ENCODE measurements at places on chromosomes 5 and 9.
A peak's percentile ranks its signal among the peaks of the same experiment; 100 is the strongest.

DNA sequence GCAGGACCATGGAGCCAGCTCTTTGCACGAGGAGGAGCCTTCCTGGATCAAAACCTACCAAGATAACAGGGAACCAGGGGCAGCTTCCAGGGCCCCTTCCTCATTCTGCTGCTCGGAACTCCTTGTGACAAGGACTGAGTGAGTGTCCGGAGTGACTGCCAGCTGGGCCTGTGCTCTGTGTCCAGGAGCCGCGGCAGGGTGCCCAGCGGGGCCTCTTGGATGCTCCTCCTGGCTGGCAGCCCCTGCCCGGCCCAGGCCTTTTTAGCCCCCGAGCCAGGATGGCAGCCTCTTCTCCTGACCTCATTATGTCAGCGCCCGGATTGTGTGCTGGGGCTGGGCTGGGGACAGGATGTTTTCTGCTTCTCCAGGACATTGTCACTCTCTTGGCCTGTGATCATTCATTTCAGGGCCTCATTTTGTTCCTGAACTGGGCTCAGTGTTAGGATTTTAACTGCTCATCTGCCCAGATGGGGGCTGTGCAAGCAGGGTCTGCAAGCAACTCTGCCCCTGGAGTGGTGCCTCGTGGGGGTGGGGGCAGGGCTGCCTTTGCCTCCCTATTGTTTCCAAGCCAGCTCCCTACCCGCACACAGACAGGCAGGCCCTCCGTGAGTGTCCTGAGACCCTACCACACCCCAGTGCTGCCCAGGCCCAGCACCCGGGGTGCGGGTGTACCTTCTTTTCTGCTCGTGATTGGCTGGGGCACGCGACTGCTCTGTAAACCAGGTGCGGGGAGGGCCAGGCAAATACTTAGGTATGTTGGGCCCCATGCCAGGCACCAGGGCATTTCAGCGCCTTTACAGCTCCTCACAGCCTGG is 161.6 kb downstream of the COL23A1 start:
- DNase-seq, result no peak

- no peak for DNase-seq
Measured at GRCh38 chr5:61275841-61276240, 56.2 kb upstream of the ZSWIM6 start.

GRCh38 chr9:112049811-112050516 is 125.1 kb downstream of the SUSD1 start:
- DNase-seq, result no peak

GRCh38 chr5:151080613-151081430 is at the start of gene TNIP1:
TNIP1 (minus strand) TSS chr5:151081034; CDS start chr5:151065095, 15,939 bp downstream.
- peak; percentile 91 for DNase-seq

DNA sequence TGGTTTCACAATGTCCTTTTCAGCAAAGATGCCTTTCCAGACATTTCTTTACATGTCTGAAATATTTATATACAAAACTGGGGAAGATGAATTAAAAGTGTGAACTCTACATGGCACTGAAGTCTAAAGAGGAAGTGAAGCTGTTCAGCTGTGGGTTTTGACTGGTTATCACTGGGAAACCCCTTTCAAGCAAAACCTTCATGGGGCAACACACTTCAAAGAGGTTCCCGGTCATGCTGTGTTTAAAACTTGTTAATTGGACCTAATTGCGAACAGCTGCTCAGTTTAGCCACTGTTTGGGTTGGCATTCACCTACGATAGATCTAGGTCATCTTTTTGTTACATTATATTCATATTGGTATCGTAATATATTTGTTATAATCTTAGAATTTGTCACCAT is 20.0 kb upstream of the GDNF start:
- DNase-seq, result no peak

DNA sequence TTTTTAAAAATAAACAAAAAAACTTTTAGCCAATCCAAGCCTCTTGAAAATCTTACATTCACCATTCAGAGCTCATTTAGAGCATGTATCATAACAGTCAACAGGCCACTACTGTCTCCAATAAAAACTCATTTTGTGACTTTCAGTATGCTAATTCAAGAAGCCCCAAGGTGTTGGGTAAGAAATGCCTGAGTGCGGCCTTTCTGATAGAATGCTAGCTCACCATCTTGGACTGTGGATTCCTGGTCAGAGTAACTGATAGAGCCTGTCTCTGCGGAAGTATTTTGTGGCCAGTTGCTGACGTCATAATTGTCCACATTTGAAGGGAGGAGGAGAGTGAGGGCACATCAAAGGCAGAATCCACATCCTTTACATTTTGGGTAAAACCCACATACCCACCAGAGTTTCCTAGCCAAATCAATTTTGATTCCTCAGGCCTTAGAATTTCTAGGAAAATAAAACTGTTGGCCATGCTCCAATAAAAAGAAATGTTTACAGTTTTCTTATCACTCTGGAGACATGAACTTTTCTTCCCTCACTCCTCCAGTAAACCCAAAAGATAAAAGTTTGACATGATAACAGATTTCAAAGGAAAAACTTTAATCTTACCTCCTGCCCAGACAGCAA is 41.1 kb upstream of the ERCC6L2 start:
- no peak for DNase-seq

DNA sequence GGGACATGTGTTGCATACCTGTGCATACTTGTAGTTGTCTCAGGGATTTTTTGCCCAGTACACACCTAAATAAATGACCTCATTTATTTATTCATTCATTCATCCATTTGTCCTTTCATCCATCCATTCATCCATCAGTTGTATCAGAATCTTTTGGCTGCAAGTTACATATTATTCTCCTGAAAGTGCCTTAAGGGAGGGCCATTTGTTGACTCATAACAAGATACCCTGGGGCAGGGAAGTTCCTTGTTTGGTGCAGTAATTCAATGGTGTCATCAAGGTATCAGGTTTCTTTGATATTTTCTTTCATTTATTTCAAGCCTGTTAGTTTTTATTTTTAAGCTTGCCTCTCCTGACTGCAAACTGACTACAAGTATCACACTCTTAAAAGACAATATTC is 597.9 kb upstream of the TLE4 start:
- no peak for DNase-seq

DNA sequence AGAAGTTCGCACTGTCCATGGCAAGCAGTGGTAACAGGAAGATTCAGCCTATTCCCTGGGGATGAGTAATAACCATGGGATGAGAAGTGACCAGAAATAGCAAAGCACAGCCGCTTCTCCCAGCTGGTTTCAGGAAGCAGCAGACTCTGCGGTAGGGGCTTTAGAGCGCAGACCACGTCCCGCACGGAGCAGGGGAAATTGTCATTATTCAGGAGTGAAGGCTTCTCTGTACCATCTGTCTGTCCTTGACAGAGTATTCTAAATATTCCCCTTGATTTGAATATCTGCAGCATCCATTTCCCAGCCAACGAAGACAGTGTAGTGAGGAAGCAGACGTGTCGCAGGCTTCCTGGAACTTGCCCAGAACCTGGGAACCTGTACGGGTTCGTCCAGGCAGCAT is 159.6 kb downstream of the NXNL2 start:
- no peak for DNase-seq

- no peak for DNase-seq
Measured at GRCh38 chr9:84781931-84782866, 112.7 kb downstream of the NTRK2 start.

GRCh38 chr5:80064124-80064523 is 29.0 kb downstream of the THBS4 start:
- DNase-seq, result no peak

DNA sequence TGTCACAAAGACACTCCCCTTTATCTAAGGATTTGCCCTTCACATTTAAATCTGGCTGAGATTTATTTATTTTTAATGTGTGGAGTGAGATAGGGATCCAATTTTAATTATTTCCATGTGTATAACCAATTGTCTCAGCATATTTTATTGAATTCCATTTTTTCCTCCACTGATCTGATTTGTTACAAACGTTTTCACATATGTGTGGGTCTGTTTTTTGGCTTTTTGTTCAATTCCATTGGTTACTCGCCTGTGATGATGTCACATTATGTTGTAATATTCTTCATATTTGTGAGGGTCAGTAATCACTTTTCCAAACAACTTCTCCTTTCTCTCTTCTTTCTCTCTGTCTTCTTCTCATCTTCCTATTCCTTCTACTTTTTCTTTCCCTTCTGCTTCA is 278.3 kb upstream of the RFX3 start:
- no peak for DNase-seq

- DNase-seq, result no peak
Measured at GRCh38 chr9:27184556-27185351, 75.7 kb downstream of the TEK start.

GRCh38 chr9:93210974-93211653 is 27.2 kb downstream of the WNK2 start:
- no peak for DNase-seq

DNA sequence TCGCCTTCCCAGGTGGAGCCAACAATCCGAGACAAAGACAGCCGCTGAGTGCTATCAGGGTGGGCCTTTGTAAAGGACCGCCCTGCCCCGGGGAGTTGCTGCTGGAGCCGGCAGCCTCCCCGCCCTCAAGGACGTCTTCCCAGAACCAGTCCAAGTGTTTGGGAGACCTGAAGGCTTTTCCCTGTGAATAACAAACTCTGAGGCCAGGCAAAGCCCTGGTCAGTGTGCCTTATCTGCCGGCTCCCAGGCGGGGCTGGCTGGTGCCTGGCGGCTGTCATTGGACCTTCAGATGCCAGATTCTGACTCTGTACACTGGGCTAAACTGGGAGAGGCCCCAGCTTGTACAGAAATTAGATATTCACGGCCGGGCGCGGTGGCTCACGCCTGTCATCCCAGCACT is 2.1 kb downstream of the SLC9A3 start:
- DNase-seq, result no peak

GRCh38 chr9:127233550-127233949 is 31.0 kb upstream of the GARNL3 start:
- DNase-seq, result no peak

GRCh38 chr9:18485714-18486113 is 11.8 kb downstream of the ADAMTSL1 start:
- no peak for DNase-seq

DNA sequence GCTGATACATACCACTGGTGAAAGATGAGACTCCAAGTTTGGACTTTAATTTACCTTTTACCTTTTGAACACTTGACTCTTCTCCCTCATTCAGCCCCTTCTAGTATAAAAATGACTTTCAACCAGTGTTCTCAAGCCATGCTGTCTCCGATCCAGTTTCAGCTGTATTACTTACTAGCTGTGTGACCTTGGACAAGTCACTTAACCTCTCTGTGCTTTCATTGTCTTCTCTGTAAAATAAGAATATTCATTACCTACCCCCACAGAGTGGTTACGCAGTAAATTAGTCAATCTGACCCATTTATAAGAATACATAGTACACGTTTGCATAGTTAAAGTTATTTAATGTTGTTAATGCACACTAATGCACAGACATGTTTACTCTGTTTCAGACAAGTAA is 12.6 kb upstream of the CEMIP2 start:
- no peak for DNase-seq

- DNase-seq, result peak; percentile 32
Measured at GRCh38 chr5:134131165-134131564, 16.7 kb downstream of the TCF7 start.

DNA sequence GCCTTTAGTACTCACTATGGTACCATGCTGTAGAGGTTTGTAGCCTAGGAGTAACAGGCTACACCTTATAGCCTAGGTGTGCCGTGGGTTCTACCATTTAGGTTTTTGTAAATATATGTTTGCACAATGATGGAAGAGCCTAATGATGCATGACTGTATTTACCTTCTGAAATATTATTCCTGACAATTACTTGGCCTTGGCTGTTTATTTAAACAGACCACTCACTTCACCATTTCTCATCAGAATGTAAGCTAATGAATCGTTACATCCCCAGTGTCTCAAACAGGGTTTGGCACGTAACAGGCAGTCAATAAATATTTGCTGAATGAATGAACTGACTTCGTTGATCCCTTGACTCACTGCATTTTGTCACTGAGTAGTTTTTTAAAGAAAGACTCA is 93.1 kb downstream of the MED27 start:
- no peak for DNase-seq

DNA sequence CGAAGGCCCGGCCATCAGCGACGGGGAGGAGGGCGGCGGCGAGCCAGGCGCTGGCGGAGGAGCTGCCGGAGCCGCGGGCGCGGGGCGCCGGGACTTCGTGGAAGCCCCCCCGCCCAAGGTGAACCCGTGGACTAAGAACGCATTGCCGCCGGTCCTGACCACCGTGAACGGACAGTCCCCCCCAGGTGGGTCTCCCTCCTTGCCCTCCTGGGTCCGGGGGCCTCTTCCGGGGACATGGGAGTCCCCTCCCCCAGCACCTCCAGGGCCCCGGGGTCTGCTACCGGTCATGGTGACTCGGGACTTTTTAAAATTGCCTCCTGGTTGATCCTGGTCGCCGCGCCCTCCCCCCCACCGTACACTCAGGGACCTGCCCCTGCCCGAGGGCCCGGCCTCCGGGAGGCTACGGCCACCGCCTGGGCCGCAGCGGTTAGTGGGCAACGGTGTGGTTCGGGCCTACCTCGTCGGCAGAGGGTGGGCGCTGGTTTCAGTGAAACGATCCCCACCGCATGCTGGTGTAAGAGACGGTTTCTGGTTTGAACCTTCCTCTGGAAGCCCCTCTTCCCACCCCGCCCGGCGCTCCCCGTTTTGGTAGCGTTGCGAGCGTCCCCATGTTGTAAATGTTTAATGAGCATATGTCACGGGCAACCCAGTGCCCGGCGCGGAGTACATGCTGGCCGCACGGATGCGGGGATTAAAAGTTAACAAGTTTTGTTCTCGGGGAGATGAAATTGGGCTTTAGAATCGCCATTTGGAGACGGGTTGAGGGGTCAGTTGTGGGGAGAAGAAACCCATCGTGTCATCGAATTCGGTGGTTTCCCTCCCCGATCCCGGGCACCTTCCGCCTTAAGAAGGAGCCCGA is 1.1 kb downstream of the LARP1 start:
- DNase-seq, result peak; percentile 15

- no peak for DNase-seq
Measured at GRCh38 chr5:147504535-147504934, 5.3 kb downstream of the DPYSL3 start.

- no peak for DNase-seq
Measured at GRCh38 chr9:19946441-19947109, 157.7 kb upstream of the SLC24A2 start.

- no peak for DNase-seq
Measured at GRCh38 chr9:120486347-120486746, 93.6 kb downstream of the CDK5RAP2 start.

DNA sequence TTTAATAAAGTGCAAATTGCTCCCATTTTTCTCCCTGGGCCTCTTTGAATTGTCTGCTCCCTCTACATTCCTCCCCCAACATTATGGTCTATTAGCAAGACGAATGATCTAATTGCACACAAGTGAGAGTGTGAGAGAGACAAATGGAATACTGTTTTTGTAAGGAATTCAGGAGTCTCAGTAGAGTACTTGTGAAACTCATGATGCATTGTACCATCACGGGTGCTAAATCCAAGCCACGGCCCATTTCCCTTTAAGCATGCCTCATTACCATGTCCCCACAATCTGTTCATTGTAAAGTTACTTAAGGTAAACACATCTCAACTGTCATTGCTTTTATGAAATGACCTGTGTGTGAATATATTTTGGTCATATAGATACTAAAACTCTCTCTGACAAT is 62.8 kb downstream of the CD180 start:
- no peak for DNase-seq

- DNase-seq, result no peak
Measured at GRCh38 chr5:97297063-97297703, 114.1 kb upstream of the RIOK2 start.

GRCh38 chr9:122821278-122821943 is 7.0 kb downstream of the PDCL start:
- DNase-seq, result no peak

Data from stimulated activated CD4-positive, alpha-beta T cell treated with anti-CD3 and anti-CD28 coated beads, Interleukin-1b, Interleukin-23, amount 100 ng/mL, for 4 hours (primary cell).